Left renal cortex interstitium (tissue), 4 donors: ENCODE measurements at places on chromosomes 16 and 17.

DNA sequence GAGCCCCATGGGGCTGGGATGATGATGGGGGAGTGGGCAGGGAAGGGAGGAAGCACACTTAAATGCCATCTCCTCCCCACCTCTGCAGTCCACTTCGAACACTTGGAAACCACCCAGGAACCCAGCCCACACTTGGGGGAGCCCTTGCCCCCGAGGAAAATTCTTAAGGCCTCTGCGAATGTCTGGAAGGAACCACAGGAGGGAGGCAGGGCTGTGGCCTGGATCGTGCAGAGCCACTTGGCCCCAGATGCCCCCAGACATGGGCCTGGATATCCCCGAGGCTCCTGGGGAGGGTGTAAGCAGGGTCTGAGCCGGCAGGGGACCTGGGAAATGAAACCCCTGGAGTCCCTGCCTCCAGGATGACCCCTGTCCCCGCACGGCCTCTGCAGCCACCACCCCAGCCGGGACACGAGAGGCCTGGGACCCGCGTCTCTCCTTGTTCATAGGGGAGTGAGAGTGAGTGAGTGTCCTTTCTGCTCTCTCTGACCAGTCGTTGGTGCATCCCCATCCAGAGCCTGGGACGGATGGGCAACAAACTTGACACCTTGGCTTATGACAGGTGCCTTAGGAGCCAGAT, 11.8 kb upstream of the MTSS2 start:
- no peak for DNase-seq

DNA sequence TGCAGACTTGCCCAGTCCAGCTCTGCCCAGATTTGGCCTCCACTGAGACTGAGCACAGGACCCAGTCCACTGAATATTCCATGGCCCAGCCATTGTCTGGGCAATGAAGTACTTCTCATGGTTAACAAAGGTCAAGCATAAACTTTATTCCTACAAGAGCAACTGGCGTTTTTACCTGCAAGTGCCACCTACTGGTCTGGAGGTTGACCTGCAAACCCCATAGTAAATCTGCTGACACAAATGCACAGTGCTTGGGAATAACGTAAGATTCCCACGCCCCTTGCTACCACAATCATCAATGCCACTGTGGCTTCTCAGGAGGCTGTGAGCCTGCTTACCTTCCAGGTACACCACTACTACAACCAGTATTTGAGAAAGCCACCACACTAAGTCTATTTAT, 170.2 kb downstream of the CEP112 start:
- no peak for DNase-seq

GRCh38 chr16:84408856-84409255, 40.5 kb downstream of the ATP2C2 start:
- DNase-seq: no peak

- no peak for DNase-seq
These were observed 133.1 kb downstream of the ANKRD11 start for GRCh38 chr16:89357055-89357816.

- DNase-seq: no peak
These were observed 15.1 kb upstream of the ATP6V0C start for GRCh38 chr16:2498531-2499253.

DNA sequence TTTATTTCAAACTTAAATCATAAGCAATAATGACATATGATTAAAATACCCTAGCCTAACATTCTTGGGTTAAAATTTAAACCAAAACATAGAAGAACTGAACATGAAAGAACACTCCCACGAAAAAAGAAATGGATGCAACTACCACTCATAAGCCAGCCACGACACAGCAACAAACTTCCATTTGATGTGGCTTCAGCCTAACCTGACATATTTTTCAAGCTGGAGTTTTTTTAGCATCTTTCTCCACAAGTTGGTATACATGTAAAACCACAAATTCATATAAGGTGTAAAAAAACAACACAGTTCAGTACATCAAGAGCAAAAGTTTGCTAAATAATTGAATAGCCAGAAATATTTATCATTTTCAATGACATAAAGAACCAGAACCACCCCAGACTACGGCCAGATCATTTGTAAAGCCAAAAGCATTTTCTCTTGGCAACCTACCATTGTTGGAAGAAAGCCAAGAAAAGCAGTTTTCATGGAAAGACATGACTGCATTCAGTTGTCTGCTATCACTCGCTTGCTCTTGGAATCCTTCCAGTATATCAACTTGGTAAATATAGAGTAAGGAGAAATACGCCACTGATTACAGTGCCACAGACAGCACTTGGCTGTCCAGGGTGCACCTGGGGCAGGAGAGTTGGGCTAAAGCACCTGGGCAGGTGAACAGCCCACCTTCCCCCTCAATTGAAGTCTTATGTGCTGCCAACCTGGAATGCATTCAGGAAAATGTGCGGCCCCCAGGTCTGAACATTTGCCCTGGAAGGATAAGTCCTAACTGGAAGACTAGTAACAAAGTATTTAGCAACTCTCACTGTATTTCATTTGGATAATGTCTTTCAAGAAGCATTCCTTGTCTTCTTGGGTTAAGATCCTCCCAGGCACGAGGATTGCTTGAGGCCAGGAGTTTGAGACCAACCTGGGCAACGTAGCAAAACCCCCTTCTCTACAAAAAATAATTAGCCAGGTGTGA, 60.5 kb downstream of the CREBBP start:
- peak; percentile 36 for DNase-seq

DNA sequence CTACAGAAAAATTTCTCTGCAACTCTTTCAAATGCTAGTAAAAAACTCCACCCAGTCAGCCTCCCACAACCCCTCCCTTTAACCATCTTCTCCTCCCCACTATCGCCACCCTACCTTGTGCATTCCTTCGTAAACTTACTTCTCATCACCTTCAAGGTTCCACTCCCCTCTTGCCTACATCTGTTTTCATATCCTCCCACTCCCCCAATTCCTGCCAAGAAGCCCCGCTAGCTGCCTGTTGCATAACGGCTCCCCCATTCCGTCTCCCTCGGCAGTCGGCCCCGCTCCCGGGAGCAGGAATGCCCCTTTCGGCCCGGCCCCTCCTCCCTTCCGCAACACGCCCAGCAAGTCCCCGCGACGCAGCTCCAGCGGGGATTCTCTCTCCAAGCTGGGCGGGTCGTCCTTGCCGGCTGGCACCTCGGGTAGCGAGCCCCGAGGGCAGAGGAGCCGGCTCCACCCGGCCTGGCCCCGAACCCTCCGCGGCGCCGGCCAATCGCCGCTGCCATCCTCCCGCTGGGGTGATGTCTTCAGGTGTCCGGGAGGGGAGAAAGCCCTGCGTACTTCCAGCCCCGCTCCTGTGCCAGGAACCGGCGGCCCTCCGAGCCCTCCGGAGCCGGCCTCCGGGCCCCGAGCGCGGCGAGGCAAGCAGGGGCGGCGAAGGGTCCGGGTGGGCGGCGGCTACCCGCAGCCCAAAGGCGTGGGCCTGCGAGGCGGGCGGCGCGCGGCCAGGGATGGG, 1.5 kb downstream of the PHLPP2 start:
- DNase-seq: peak; percentile 41

DNA sequence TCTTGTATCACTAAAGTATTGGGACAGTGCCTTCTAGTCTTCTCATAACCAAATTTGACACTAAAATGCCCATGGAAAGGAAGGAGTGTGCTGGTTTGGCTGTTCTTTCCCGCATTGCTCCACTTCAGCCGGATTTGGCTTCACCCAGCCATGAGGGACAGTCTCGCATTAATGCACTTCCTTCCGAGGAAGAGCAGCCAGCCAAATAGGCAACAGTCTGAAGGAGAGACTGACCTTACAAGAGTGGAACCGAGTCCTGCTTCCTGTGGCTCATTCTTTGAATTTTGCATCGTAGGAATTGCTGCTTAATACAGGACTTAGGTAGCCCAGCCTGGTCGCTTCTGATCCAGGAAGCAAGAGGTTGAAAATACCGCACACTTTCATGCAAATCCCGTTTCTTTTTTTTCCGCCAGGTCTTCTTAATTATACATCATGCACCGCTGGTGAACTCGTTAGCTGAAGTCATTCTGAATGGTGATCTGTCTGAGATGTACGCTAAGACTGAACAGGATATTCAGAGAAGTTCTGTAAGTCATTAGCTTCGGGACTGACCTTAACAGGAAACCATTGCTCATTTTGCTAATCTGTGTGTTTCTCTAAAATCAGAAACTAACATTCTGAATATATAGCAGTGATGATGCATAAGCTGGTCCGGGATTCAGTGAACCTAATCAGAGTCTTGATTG, 38.2 kb downstream of the CLEC16A start:
- DNase-seq: no peak

DNA sequence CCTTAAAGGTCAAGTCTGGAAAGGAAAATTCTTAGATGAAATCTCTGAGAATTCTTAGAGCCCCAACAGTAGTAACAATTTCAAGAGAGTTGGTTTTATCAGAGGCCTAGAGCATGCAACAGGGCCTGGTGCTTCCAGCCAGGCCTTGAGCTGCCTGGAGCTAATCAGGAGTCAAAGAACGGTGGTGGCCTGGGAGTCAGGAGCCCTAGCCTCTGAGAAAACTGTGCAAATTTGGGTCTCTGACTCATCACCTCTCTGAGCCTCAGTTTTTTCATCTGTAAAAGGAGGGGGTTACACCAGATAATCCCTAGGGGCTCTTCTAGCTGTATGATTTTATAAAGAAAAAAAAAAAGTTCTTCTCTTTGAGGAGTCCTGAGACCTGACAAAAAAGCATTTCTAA, 227.3 kb upstream of the RPL38 start:
- DNase-seq: no peak

- peak; percentile 39 for DNase-seq
These were observed 190.4 kb downstream of the USP22 start for GRCh38 chr17:20852239-20852989.

GRCh38 chr16:3129137-3130131, 5.4 kb upstream of the ZNF213 start:
- no peak for DNase-seq

GRCh38 chr16:16067127-16067526, 117.7 kb downstream of the ABCC1 start:
- DNase-seq: no peak

GRCh38 chr16:2799859-2800226, 1.6 kb downstream of the PRSS41 start:
- DNase-seq: no peak

GRCh38 chr16:65743558-65743957, 621.7 kb upstream of the CDH11 start:
- DNase-seq: no peak

GRCh38 chr17:48215583-48216139, 108.1 kb downstream of the SNX11 start:
- DNase-seq: no peak

DNA sequence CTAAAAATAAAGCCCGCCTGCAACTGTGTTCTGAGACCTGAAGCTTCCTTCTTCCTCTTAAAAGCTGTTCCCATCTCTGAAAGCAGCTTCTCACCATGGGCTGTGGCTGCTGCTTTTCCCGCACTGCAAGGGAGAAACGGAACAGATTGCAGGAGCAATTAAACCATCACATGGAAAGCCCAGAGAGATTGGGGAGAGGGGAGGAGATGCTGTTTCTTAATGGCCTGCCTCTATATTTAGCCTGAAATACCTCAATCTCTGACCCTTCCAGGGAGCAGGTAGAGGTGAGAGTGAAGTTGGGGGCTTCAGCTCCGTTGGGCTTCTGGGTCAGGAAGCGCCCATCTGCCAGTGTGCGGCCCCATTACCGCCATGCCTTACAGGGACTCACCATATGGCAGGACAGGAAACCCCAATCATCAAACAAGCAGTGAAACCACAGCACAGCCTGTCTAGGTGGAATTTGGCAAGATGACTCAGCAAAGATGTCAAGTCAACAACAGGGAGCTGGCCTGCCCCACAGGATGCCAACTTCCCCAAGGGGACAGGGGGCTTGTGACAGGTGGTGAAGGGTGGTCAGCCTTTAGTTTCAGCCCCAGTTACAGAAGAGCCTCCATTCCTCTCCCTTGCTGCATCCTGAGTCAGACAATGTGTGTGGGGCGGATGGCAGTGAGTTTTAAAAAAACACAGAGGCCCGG, 286.6 kb upstream of the CCL2 start:
- DNase-seq: no peak

DNA sequence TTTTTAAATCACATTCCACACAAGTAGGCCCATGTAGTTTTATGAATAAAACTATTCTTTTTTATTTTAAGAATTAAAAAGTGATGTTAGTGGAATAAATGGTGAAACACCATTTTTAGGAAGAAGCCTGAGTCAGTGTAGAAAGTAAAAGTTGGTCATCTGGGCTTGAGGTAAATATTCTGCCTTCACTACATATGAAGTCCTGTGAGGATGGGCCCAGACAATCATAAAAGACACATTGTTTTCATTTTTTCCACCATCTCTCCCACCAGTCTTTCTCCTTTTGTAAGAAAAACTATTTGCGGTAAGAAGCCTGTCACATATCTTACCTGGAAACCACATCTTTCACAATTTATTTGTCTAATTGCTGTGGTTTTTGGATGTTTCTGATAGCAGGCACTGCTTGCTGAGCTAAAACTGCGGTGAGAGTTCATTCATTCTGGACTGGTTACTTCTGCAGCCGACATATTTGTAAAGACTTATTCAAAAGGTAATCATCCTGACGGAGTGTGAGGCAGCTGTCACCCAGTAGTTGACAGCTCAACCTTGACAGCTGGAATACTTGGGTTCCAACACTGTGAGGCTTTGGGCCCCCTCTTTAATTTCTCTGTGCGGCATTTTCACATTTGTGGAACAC, 10.6 kb upstream of the RFFL start:
- DNase-seq: no peak

GRCh38 chr16:70743791-70744190, 57.2 kb downstream of the VAC14 start:
- DNase-seq: no peak

DNA sequence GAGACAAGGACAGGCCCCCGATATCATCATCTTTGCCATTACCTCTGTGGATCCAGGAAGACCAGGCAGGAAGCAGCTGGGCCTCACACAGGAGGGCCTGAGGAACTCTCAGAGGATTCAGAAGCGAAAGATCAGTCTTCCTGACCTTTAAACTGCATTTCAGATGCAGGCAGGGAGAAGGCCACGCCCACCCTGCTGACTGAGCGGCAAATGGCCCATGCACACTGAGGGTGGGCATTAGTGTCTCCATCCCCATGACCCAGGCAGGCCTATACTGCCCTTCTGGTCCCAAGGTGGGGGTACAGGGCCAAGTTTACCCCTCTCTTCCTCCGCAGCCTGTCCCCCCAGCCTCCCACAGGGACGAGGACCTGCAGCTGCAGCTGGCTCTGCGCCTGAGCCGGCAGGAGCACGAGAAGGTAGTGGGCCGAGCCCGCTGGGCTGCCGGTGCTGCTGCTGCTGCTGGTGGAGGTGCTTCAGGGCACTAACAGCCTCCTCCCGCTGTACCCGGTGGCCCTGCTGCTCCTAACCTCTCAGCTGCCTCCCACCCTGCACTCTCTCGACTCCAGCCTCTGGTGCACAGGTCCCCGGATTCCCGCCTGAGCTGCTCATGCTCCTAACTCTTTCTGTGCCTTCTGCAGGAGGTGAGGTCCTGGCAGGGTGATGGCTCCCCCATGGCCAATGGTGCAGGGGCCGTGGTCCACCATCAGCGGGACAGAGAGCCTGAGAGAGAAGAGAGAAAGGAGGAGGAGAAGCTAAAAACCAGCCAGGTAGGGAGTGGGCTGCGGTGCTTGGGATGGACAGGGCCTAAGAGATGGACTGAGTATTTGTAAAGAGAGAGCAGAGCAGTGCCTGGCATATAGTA, 6.2 kb downstream of the EPN3 start:
- no peak for DNase-seq
